AG09309 (cell line): ENCODE measurements at places on chromosomes 3 and 15.
A peak's percentile ranks its signal among the peaks of the same experiment; 100 is the strongest.

DNA sequence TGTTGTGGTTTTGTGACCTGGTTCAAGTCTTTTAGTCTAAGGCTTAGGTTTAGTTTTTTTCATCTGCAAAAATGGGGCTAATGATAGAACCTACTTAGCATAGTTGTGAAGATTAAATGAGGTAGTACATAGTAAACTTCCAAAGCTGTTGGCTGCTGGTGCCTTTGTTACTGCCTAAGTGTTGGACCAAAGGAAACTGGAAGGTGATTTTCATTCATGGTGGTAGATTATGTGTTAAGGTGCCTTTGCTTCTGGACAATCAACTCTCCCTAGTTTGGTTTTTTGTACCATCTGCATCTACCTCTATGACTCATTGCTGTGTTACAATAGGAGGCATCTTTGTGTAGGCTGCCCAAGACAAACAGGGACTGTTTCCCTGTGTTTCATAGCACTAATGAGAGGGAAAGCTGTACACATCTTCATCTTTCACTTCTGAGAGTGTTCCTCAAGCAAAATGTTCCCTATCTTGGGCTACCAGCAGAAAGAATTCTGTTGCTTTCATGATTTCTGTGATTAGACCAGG, 3.2 kb downstream of the MAP2K1 start:
- DNase-seq = no peak

GRCh38 chr15:80494756-80495155, 90.6 kb downstream of the ARNT2 start:
- no peak for DNase-seq

DNA sequence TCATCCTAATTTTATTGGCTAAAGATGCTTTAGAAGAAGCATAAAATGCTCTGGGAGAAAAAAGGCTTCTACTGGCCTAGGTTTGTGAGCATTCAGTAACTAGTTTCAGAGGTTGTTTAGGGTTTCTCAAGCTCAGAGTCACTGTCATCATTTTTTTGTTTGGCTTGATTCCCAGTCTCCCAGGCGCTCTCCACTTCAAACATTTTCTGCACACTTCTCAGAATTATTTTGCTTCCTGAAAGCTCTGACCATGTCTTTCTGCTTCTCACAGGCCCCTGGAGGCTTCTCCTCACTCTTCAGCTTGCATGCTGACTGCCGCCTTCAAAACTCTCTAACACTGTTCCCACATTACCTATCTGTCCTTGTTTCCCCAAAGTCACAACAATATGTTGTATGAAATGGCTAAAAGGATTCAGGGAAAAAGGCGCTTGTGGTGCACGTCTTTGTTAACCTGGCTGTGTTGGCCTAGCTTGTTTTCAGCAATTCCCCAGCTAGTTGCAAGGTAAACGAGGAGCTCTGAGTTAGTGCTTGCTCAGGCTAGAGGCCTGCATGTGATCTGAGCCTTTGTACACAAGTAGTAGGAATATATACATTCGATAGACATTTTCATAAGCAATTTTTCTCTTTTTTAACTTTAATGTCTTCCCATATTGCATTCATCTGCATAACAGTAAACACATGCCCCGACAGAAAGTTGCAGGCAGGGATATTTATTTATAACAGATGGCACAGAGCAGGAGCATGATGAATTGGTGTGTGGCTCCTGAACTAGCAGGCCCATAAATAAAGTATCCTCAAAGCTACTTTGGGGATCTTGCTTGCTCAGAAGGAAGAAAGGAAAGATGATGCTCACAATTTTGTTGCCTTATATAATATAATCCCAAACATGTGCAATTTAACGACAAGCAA, 129.2 kb upstream of the DPH6 start:
- peak; percentile 33 for DNase-seq

DNA sequence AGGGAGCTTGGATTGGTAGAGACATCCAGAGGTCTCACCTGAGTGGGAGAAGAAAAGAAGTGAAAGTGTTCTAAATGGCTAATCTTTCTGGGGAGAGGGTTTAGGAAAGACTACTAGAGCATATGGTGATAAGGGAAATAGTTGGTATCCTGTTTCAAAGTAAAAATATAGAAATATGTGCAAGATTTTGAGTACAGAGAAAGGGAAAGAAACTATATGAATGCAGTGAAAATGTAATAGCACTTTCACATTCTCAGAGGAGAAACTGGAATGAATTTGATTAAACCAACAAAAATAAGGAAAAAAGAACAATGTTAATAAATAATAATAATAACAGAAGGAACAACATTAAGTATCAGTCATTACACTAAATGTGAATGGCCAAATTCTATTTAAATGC, 119.4 kb downstream of the DNAJB8 start:
- no peak for DNase-seq

GRCh38 chr3:32326795-32327194, 64.9 kb upstream of the CMTM7 start:
- DNase-seq = no peak

GRCh38 chr3:46359733-46360493, 6.0 kb downstream of the CCR2 start:
- DNase-seq = no peak

GRCh38 chr15:68484696-68485400, 52.9 kb upstream of the ITGA11 start:
- DNase-seq = peak; percentile 70

DNA sequence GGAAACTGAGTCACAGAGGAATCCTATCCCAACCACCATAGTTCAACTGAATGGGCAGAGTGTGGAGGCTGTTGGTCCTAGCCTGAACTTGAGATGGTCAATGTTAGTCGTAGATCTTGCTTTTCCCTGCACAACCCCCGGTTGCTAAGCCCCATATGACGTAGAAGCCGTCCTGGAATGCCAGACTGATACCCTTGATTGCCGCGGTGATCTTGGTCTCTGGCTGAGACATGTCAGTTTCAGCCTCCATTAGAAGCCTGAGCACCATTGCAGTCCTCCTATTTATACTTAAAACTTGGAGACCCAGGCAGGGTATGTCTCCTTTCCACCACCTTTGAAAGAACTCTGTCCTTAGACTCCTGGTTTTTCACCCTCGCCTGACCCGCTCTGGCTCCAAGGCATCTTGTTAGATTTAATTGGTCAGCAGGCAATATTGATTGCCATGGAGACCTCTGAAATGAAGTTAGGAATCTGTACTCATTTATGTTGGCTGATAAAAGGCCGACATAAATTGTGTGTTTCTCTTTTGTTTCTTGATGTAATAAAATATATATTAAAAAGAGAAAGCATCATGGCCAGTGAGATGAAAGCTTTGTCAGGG, 53.4 kb downstream of the RPLP1 start:
- no peak for DNase-seq

DNA sequence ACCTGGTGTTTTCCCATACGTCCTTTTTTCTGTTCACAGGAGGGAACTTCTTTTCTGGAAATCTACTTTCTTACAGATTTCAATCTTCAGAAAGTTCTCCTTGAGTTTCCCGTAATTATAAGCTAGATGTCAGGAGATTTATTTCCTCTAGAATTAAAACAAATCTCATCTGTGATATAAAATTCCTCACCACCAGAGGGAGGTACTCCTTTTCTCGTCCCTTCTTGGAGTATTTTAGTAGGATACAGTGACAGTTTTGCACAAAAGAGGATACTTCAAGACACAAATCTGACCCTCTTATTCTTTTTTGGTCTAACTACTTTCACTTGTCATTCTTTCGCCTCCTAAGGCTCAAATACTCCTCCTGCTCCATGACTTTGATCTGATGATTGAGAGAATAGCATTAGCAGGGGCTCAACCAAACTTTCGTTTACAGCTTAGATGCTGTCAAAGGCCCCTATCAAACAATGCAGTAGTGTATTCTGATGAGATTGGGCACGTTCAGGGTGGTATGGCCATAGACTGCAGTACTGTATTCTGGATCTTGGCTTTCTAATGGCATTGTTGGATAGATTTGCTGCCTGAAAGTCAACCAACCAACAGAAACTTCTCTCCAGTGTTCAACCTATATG, 38.0 kb downstream of the TMEM41A start:
- no peak for DNase-seq

DNA sequence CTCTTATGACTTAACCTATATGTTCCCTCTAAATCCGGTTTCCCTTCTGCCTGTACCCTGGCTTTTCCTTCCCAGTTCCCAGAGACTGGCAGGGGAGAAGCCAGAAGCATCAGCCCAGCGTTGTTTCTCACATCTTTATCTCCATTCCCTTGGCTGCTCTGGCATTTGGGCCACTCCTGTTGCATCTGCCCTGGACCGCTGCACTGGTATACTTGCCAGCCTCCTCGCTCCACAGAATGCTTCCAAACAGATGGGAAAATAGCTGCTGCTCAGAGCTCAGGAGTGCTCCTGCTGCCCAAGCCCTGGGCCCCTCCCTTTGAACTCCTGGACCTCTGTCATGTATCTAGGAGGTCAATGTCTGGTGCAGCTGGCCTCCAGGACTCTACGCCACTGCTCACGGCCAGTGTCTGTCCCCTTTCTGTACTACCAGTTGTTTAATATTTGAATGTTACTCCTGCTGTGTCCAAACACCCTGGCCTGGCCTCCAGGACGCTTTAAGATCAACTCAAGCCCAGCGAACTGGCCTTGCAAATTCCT, 6.8 kb downstream of the SPINT1 start:
- DNase-seq = no peak

GRCh38 chr3:189303584-189303983, 131.8 kb downstream of the TPRG1 start:
- DNase-seq = no peak

DNA sequence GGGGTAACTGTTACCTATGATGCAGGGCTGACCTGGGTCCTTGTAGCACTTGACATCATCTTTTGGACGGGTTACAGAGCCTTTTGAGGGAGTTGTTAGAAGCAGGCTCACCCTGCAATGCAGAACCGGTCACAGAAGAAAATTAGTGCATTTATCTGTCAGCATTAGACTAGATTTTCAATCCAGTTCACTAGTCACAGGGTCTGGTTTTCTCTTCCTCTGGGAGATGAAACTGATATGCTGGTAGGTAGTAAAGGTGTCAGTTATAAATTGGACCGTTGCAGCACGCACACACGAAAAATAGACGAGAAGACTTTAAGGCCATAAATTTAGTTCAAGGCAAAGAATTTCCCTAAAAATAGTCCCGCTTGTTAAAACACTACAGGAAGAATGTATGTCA, 532.3 kb upstream of the ATP11B start:
- no peak for DNase-seq
